Fibroblast of skin of left quadriceps (primary cell): ENCODE measurements at places on chromosomes 2 and 18.

DNA sequence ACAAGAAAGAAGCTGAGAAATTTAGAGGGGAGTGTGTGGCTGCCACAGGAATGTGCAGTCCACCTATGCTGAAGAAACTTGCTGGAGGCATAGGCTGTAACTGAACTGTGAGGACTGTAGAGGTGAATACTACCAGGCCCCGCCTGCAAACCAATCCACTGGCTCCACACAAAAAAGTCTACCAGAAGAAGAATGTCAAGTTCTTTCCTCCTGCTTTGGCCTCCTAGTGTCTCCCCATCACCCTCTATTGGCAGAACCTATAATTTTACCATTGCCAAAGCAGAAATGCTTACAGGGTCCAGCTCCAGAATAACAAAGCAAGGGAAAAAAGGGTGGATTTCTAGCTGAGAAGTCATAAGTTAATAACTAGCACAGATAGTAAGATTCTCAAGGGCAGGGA, 5.9 kb upstream of the ATP5MC3 start:
- no peak for DNase-seq

GRCh38 chr2:37892436-37893114, 32.5 kb upstream of the RMDN2 start:
- no peak for DNase-seq

- DNase-seq: no peak
These were observed 33.6 kb downstream of the GLI2 start for GRCh38 chr2:120769076-120769786.

GRCh38 chr18:65792456-65793074, 41.8 kb downstream of the CDH7 start:
- DNase-seq: no peak

DNA sequence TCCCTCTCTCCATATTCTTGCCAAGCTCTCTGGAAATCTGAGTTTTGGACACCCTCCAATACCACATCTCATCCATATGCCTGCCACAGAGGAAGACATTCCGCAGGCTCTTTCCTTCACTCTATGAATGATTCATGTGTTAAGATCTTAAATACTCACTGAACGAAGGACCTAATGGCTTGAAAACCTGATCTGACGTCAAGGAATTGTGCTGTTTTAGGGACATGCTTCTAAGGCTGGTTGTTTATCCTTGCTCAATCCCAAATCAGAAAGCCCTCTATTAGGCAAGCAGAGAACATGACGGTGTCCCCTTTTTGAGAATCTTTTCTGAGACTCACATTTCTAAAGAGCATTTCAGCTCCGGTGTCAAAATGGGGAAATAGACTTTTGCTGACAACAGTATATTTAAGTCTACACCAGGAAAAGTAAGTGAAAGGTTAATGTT, 83.7 kb upstream of the GALNT5 start:
- peak; percentile 98 for DNase-seq

DNA sequence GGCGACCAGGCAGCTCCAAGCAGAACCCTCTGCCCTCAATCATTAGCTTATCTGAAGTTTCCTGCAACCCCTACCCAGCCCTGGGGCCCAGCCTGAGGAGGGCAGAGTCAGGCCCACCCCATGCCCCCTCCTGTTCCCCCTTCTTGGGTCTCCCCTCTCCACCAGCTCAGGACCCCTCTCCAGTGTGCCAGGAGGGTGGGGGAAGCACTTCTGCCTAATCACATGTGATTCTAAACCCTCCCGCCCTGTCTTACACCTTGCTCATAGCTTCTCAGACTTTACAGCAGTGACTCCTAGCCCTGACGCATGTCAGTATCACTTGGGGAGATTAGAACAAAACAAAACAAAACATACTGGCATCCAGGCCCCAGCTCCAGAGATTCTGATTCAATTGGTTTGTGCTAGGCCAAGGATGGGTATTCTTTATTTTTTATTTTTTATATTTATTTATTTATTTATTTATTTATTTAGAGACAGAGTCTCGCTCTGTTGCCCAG, 42.5 kb upstream of the ASAP2 start:
- DNase-seq: no peak

GRCh38 chr2:179130560-179130959, 80.6 kb upstream of the CCDC141 start:
- no peak for DNase-seq

- peak; percentile 70 for DNase-seq
These were observed 137.7 kb downstream of the TANC1 start for GRCh38 chr2:159106109-159106508.

DNA sequence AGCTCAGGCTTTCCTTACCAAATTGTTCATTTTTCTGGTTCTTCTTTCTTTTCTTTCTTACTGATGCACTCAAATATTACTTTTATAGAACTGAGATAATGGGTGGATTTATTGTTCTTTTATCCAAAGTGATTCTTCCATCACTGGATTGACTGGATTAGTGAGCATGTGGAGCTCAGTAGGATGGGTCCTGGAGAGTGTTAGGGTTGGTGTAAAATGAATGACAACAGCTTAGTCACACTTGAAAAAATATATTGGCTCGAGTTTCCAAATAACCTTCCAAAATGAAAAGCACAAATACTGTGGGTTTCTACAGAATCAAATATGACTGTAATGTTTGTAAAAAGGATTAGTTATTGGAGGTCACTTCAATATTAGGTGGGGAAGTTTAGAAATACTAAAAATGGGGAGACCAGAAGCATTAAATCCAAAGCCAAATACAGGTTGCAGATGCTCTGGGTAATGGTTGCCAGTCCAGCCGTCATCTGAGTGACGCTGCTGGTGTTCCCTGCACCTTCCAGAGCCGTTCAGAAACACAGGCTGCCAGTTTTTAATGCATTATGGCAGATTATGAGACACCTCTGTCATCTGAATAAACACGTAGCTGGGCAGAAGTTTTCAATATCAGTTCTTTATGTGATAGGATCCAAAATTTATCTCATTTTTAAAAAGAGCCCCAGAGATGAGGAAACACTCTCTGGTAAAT, 294.8 kb upstream of the NRP2 start:
- DNase-seq: no peak

GRCh38 chr2:239225871-239226561, 174.8 kb downstream of the HDAC4 start:
- DNase-seq: peak; percentile 89

GRCh38 chr2:127373362-127374083, 14.3 kb downstream of the MAP3K2 start:
- DNase-seq: no peak

- no peak for DNase-seq
These were observed 204.0 kb upstream of the TPO start for GRCh38 chr2:1209246-1209645.

DNA sequence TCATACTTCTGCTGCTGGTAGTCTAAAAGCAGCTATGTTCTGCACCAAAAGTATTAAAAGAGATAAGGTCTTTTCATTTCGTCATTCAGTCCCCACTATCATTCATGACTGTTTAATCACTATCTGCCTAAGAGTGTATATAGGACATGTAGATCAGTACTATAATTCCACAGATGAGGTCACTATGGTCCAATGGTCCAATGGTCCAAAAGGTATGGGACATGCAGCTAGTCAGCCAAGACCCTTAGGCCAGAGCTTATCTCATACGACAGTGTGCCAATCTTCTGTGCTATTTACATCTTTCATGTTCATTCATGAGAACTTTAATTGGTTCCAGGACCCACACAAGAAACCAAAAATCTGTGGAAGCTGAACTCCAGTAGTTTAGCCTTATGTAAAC, 42.6 kb upstream of the SDC1 start:
- DNase-seq: no peak

DNA sequence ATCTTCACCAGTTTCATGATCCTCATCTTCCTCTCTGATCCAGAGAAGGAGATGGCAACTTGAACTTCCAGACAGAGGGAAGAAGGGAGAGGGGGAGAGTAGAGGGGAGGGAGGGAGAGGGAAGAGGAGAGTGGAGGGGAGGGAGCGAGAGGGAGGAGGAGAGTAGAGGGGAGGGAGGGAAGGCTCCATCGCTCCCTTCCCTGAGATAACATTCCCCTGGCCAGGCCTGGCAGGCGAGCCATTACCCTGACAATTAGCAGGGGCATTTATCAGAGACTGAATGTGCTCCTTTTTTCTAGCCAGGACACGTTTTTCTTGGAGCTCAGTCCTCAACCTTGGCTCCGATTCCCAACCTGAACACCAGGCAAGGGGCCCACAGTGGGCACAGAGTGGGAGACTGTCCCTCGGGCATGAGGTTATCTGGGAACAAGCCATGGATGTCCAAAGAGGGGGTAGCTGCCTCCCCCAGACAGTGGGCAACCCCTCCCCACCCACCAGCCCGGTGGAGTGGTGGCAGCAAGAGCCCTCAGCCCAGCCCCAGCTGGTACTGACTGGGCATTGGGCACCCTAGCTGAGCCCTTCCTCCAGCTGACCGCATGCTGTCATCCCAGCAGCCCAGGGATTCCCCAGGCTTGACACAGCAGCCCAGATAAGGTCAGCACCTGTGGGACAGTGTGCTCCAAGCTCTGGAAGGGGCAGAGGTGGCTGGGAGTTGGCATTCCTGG, 81.8 kb downstream of the TNS1 start:
- no peak for DNase-seq

- DNase-seq: no peak
These were observed 18.4 kb downstream of the HS1BP3 start for GRCh38 chr2:20632446-20632990.

DNA sequence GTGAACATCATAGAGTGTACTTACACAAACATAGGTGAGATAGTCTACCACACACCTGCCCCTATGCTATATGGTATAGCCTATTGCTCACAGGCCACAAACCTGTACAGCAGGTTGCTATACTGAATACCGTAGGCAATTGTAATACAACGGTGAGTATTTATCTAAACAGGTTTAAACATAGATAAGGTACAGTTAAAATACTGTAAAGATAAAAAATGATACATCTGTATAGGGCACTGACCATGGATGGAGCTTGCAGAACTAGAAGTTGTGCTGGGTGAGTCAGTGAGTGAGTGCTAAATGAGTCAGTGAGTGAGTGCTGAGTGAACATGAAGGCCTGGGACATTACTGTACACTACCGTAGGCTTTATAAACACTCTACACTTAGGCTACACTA, 267.0 kb upstream of the HS6ST1 start:
- DNase-seq: peak; percentile 43

GRCh38 chr2:150350500-150350899, 137.0 kb downstream of the RND3 start:
- DNase-seq: no peak
